ENCODE measurements at places on chromosomes 2 and 18.
A peak's percentile ranks its signal among the peaks of the same experiment; 100 is the strongest.

DNA sequence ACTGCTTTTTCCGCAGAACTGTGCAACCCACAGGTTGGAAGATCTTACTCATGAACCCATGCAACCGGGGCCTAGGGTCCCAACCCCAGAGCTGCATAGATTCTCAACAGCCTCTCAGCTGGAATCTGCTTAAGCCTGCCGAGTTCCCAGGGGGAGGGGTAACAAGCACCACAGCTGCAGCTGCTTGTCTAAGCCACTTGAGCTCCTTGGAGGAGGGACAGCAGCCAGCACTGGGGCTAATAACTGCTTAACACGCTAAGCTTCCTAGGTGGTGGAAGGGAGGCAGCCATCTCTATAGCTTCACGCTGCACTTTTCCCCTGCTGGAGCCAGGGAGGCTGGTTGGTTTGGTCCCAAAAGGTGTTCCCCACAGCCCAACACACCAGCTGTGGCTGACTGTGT lies 311.6 kb downstream of the DSC3 start:
- no peak for DNase-seq

GRCh38 chr2:234453216-234453615 lies 43.7 kb downstream of the ARL4C start:
- no peak for DNase-seq

- DNase-seq = no peak
These were observed 167.3 kb upstream of the CYRIA start for GRCh38 chr2:16832910-16833309.

DNA sequence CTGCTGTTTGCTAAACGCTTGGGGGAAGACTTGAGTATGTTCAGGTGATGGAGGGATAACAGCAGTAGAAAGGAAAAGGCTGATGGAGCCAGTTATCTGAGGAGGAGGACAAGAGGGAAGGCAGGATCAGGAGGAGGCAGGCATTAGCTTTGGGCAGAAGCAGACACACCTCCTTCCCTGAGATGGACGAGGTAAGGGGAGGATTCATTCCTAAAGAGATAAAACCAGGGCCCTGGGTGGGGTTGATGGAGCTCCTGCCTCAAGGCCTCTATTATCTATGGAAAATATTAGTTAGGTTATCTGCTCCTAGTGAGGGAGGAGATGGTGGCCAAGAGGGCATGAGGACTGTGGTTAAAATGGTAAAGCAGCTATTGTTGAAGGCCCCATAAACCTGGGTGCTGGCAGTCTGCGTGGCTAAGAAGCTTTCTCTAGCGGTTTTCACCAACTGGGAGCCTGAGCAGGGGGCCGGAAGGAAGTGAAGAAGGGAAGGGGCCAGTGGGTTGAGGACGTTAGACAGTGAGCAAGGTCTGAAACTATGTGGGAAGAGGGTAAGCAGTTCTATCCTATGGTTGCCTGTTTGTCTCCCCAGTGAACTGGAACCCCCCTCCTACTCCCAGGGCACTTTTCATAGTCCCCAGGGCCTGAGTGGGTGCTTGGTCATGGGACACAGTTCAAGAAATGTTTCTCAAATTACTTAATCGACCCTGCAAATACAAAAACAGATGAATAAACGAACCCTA lies 56.6 kb upstream of the HK2 start:
- no peak for DNase-seq

GRCh38 chr2:24659862-24660261 lies 133.3 kb downstream of the PTRHD1 start:
- no peak for DNase-seq

DNA sequence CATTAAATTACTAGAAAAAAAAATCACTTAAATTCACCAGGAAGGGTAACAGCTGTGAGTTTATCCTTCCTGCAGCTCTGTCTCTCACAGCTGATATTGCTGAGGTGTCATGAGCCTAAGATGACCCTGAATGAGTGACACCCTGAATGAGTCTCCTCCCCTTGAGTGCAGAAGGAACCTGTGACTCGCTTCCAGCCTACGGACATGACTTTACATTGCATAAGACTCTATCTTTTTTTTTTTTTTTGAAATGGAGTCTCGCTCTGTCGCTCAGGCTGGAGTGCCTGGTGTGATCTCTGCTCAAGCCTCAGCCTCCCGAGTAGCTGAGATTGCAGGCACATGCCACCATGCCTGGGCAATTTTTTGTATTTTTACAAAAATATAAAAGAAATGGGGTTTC lies 14.1 kb downstream of the MRO start:
- no peak for DNase-seq

DNA sequence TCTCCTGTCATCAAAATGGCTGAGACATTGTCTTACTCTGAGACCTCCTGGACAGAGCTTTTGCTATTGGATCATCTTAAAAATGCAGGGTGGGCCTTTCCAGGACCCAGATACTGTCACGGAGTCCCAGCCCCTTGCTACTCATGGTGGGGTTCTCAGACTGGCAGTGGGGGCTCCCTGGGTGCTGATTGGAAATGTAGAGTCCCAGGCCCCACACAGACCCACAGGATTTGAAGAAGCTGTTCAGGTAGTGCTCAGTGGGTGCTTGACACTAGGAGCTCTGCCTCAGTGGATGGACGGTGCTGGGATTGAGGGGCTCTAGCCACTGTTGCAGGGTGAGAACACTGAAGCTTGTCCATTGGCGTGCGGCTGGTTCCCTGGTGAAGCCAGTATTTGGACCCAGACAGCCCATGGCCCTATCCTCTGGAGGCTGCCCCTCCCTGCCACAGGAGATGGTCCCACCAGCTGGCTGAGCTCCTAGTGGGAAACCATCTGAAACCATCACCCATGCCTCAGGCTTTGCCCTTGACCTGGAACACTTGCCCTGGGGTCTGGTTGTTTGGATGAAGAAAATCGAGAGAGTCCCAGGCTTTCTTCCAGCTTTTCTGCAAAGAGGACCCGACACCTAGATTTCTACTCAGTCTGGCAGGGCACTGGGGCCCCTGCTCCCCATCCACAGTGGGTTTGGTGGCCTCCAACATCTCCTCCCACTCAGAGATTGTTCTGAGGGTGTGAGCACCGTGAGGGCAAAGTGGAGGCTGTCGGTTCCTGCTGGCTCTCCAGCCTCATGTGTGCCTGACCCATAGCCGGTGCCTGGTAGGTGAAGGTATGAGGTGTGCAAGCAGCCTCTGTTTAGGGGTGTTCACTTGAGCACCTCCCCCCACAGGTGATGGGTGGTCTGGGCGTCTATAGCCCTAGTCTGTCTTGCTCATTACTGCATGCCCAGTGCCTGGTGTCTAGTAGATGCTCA lies 30.1 kb downstream of the MROH2A start:
- no peak for DNase-seq

DNA sequence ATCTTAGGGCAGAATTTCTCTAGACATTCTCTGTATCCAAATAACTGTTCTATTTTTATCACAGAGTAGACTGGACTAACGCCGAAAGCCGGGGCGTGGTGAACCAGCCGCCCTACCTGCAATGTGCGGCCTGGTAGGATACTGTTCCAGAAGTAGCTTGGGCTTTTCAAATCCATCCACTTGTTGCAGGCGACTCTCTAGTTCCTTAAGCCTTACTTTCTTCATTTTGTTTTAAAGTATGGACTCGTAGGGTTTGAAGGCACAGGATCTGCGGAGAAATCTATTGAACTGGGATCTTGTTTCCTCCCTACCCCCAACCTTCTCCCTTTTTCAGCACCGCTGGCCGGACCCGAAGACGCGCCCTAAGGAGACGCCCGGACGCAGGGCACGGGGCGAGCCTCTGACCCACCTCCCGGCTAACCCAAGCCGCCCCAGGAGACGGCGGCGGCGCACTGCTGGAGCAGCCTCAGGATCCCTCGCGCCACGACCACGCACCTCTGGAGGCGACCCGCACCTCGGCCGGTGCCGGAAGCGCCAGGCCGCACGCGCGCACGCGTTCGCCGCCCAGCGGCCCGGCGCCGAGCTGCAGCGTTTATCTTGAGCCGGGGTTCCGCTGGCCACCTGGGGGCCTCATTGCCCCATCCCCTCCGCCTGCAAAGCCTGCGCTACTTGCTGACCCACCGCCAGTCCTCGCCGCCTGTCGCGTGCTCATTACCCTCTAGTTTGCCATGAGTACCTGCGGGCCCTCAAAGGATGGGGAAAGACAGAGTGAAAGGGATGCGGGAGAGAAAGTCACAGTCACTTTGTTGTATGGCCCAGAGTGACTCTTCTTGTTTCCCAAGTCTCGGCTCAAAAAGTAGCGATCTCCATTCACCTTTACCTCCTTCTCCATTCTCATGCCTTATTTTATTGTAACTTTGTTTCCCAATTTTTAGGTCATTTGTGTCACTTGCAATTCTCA lies at the start of gene METTL5:
Gene METTL5, minus strand, starts transcription at position 533 of the 961 bp plus-strand sequence. Its CDS starts 308 bp downstream, at position 225.
- DNase-seq = peak; percentile 52

GRCh38 chr2:24262421-24262970 lies 87.6 kb downstream of the FAM228A start:
- DNase-seq = no peak

DNA sequence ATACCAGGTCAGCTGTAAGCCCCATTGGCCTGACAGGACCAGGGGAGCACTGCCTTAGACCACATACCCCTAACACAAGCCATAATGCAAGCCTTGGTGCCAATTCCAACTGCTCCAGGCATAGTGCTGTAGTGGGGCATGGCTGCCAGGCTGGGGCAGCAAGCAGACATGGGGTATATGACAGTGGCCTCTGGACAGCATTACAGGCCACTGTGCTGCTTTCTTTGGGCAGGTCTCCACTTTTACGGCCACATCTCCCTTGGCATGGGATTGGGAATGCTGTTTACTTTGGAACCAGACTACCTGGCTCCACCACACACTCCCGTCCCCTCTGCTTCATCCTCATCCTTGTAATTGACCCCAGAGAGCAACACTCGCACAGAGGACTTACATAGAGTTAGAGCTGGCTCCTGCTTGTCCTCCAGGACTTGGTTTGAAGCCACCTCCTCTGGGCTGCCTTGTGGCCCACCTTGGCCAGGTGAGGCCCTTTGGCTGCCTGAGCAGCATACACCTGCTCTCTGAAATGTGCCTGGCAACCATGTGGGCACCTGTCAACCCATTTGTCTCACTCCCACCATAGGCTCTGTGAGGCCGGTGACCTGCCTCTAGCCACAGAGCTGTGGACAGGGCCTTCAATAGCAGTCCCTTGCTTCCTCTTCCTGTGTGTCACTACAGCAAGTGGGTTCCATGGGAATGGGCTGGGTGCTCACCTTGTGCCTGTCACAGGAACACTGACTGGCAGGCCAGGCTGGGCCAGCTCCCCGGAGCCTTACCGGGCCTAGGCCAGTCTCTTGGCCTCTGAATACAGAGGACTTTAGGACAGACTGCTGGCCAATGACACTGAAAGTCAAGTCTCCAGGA lies 262.6 kb upstream of the HS6ST1 start:
- no peak for DNase-seq

DNA sequence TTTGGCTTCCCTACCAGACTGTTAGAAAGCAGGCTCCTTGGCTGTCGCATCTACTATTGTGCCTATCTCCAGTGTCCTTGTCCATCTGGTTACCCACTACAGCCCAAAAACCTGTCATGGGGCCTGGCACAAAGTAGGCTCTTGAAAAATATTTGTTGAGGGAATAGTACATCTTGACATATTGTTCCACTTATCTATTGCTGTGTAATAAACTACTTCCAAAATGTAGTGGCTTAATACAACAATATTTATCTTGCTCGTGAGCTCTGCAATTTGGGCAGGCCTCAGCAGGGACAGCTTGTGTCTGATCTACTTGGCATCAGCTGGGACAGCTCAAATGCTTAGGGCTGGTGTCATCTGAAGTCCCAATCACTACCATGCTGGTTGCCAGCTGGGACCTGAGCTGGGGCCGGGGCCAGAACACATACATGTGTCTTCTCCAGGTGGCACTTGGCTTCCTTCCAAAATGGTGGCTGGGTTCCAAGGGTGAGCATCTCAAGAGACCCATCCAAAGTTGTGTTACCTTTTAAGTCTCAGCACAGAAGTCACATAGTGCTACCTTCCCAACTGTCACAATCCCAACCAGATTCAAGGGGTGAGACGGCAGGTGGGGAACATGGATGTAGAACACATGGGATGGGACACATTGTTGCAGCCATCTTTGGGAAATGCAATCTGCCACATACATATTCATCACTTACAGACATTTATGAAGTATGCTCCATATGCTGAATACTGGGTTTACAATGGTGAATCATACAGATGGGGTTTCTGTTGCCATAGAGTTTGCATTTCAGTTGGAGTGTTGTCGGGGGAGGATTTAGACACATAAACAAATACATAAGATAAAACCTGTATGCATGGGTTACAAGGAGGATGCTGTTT lies 134.2 kb downstream of the FOXI3 start:
- DNase-seq = no peak

GRCh38 chr2:65402780-65403528 lies 29.4 kb downstream of the SPRED2 start:
- no peak for DNase-seq

DNA sequence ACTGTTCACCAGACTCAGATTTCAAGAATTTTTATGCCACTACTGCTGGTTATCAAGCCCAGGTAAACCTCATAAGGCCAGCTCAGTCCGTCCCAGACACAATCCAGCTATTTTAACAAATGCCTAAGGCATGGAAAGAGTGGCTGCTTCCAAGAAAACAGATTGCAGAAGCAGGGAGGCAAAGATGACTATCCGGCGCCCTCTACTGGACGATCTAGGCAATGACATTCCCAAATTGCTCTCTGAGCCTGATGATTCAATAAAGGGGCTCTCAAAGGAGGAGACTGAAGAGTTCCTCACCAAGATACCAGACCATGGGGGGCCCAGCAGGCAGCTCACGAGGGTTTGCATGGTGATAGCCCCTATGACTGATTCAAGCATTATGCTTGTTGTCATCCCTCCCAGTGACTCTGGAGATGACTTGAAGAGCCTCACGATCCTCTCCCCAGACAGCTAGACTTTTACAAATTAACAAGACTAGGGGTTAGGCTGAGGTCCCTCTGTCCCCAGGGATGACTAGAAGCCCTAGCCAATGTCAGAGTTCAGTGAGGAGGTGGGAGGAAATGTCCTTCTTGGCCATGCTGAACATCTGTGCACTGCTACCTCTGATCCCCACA lies 25.0 kb downstream of the SERPINB8 start:
- DNase-seq = peak; percentile 23

DNA sequence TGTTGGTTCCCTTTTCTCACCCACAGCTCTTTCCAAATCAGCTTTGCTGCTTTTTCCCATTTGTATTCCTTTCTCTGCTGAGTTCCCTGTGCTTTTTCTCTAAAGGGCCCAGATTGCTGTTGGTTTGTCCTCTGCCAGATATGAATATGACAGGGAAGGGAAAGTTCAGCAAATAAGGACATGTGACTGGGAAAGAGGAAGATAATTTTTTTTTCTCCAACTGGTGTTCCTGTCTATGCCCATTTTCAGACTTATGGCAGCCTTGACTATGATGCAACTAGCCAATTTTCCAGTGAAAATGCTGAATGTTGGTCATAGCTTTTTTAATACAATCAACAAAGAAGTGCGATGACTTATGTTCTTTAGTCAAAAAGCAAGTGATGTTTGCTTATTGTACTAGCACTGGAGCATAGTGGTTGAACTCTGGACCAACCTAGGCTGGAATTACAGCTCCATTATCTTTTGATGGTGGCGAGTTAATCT lies 7.7 kb downstream of the MDH1 start:
- DNase-seq = no peak

DNA sequence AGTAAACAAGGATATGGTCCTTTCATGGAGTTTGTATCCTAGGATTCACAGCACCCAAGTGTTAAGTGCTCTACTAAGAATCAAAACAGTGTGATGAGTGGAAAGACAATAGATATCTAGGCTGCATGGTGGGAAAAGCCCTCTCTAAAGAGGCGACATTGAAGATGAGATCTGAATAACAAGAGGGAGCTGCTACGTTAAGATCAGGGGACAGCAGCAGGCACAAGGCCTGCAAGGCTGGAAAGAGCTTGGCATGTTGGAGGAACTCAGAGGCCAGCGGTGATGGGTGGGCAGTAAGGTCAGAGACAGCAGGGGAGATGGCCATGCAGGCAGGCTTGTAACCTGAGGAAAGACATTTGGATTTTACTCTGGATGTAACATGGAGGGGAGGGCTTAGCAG lies 177.5 kb downstream of the GFPT1 start:
- DNase-seq = no peak

All from NCI-H748 treated with DMSO at 0.1 percent for 48 hours (cell line).